ENCODE measurements at places on chromosomes 13 and 19.

- H3K4me3 ChIP-seq: no peak overlapping the region
- H3K27ac ChIP-seq: no peak overlapping the region
- no peaks in the 10 kb centered on the region for H3K36me3 ChIP-seq
- no peaks in the 10 kb centered on the region for H3K4me1 ChIP-seq
- DNase-seq: no peak
Measured at GRCh38 chr13:33978653-33979052, 160.7 kb downstream of the RFC3 start.

DNA sequence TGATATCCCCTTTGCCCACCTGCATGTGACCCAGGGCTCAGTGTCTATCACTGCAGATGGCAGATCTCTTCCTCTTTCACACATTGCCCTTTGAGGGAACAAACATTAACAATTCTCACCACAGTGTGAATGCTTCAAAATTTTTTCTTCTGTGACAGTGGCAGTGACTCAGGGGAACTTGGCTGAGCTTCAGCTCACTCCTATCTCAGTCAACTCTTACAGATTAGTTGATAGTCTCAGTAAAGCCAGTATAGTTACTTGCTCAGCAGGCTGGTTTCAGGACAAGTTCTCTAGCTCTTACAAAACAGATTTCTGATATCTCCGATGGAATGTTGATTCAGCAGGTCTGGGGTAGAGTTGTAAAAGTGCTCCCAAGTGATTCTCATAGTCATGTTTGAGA is 166.9 kb downstream of the DLEU7 start:
- no peak overlapping the region for H3K27ac ChIP-seq
- DNase-seq: no peak
- H3K4me3 ChIP-seq: no peak overlapping the region
- H3K27me3 ChIP-seq: peaks cover 1% of the 10 kb centered on the region
- H3K36me3 ChIP-seq: no peaks in the 10 kb centered on the region

DNA sequence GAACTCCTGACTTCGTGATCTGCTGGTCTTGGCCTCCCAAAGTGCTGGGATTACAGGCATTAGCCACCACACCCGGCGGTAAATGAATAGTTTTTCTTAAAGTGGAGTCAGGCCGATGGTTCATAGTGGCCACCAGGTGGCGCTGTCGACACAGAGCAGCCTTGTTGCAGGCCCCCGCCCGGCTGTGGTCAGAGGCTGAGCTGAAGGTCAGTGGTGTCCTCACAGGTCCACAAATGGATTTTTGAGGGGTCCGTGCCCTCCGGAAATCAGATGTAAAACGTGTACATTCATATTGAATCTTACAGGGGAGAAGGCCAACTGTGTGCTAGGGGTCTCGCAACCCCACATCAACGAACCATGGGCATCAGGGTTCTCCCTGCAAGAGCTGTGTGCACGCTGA is 13.4 kb upstream of the WDR18 start:
- no peak overlapping the region for H3K27ac ChIP-seq
- H3K4me1 ChIP-seq: no peaks in the 10 kb centered on the region
- DNase-seq: no peak
- no peaks in the 10 kb centered on the region for H3K27me3 ChIP-seq
- H3K4me3 ChIP-seq: no peak overlapping the region
- H3K36me3 ChIP-seq: peaks cover 28% of the 10 kb centered on the region

DNA sequence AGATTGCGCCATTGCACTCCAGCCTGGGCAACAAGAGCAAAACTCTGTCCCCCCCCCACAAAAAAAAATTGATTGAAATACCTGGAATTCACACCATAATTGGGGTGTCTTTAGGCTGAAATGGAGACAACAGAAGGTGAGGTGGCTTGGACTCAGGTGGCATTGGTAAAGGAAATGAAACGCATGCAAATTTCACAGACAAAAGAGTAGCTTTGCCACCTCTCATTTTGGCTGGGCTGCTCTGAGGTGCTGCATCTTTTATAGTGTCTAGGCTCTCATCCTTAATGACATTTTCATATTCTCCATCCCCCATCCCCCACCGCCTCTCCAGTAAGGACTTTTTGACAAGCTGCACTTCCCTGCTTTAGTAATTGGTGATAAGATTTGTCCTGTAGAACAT is 6.9 kb downstream of the UBE2L5 start:
- no peak for DNase-seq
- H3K27me3 ChIP-seq: peaks cover 6% of the 10 kb centered on the region
- peaks cover 1% of the 10 kb centered on the region for H3K36me3 ChIP-seq

DNA sequence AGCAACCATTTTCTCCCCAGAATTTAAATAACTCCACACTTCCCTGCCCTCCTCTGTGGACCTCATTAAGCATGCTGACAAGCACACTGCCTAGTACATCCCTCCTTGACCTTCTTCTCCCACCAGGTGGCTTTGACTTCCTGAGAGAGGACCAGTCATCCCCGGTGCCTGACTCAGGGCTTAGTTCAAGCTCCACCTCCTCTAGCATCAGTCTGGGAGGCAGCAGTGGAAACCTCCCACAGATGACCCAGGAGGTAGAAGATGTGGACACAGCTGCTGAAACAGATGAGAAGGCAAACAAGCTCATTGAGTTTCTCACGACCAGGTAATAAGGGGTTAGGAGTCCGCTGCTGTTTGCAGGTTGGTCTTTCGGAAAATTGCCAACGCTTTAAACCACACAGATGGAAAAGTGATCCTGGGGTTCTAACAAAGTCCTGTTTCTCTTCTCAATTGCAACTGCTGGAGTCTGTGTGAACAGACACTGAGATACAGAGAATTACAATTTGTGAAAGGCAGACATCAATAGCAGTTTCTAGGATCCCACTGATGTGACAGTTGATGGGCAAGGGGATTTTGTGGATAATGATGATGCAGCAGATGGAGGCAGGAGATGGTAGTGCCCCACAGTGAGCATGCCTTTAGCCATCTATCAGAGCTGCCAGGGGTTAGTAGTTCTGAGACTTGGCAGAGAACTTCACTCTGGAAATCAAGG is 86.7 kb downstream of the ZAR1L start:
- no peak for DNase-seq
- no peak overlapping the region for H3K4me3 ChIP-seq
- H3K27ac ChIP-seq: no peak overlapping the region
- no peaks in the 10 kb centered on the region for H3K4me1 ChIP-seq
- H3K36me3 ChIP-seq: peaks cover 4% of the 10 kb centered on the region

DNA sequence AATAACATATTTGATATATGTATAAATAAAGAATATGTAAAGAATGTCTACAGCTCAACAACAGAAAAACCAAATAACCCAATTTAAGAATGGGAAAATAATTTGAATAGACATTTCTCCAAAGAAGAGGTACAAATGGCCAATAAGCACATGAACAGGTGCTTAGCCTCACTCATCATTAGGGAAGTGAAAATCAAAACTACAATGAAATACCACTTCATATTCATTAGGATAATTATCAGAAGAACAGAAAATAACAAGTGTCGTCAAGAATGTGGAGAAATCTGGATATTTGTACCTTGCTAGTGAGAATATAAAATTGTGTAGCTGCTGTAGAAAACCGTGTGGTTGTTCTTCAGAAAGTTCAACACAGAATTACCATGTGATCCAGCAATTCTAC is 8.4 kb upstream of the SUPT20H start:
- DNase-seq: no peak
- peaks cover 13% of the 10 kb centered on the region for H3K27me3 ChIP-seq
- H3K27ac ChIP-seq: no peak overlapping the region
- no peaks in the 10 kb centered on the region for H3K36me3 ChIP-seq
- H3K4me1 ChIP-seq: no peaks in the 10 kb centered on the region

DNA sequence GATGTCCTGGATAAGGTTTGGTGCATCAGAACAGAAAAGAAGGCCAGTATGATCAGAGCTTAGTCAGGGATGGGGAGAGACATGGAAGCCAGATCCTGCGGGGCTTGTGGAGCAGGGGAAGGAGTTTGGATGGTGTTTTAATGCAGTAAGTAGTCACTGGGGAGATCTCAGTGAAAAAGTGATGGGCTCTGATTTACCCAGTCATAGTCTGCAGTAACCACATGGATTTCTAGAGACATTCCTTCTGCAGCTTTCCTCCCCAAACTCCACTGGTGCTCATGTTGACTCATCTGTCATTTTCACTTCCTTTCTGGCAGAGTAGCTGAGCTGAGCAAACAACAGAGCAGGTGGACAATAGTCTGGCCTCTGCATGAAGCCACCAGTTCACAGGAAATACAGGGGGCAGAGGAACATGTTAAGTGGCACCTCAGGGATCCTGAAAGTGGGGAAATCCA is 144.1 kb downstream of the DPF1 start:
- peaks cover 2% of the 10 kb centered on the region for H3K36me3 ChIP-seq
- H3K27me3 ChIP-seq: no peaks in the 10 kb centered on the region
- DNase-seq: no peak
- H3K4me3 ChIP-seq: no peak overlapping the region

DNA sequence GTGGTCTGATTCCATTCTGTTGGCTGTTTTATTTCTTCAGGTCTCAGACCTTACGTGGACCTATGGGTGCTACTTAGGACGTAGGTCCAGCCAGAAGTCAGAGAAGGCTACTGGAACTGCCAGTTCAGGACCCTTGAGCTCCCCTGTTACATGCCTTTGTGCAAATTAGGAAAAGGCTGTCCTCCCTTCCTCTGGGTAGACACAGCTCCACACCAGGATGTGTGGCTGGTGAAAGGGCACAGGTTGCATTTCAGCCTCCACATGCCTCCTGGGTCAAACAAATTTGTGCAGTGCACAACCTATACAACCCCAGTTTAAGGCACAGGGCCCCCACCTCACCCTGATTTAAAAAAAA is 43.9 kb upstream of the MAP3K10 start:
- H3K27ac ChIP-seq: no peak overlapping the region
- DNase-seq: no peak
- no peaks in the 10 kb centered on the region for H3K36me3 ChIP-seq
- peaks cover 37% of the 10 kb centered on the region for H3K4me1 ChIP-seq

GRCh38 chr13:40059540-40060232 is 404.2 kb downstream of the COG6 start:
- no peaks in the 10 kb centered on the region for H3K36me3 ChIP-seq
- DNase-seq: no peak
- H3K27me3 ChIP-seq: no peaks in the 10 kb centered on the region
- H3K4me3 ChIP-seq: no peak overlapping the region
- peaks cover 43% of the 10 kb centered on the region for H3K4me1 ChIP-seq

DNA sequence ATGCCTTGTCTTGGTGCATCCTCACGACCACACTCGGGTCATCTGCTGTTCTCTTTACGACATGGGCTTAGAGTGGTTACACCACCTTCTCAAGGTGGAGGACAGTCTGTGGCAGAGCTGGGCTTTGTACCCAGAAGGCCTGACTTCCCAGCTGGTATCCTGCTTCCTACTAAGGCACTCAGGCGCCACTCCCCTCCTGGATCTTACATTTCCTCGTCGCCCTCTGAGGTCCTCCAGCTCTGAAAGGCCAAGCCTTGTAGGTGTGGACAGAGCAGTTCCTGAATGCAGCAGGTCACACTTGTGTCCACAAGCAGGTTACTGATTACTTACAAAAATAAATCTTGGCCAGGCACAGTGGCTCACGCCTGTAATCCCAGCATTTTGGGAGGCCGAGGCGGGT is 11.9 kb downstream of the SYCE2 start:
- H3K4me3 ChIP-seq: no peak overlapping the region
- no peaks in the 10 kb centered on the region for H3K4me1 ChIP-seq
- H3K27ac ChIP-seq: no peak overlapping the region
- H3K36me3 ChIP-seq: peaks cover under 1% of the 10 kb centered on the region

- peaks cover 27% of the 10 kb centered on the region for H3K4me1 ChIP-seq
- peaks cover 9% of the 10 kb centered on the region for H3K27me3 ChIP-seq
- H3K36me3 ChIP-seq: no peaks in the 10 kb centered on the region
- no peak overlapping the region for H3K27ac ChIP-seq
- H3K4me3 ChIP-seq: peak overlapping the region; percentile 12
- no peak for DNase-seq
Measured at GRCh38 chr19:7337380-7338194, 11.2 kb upstream of the ARHGEF18 start.

DNA sequence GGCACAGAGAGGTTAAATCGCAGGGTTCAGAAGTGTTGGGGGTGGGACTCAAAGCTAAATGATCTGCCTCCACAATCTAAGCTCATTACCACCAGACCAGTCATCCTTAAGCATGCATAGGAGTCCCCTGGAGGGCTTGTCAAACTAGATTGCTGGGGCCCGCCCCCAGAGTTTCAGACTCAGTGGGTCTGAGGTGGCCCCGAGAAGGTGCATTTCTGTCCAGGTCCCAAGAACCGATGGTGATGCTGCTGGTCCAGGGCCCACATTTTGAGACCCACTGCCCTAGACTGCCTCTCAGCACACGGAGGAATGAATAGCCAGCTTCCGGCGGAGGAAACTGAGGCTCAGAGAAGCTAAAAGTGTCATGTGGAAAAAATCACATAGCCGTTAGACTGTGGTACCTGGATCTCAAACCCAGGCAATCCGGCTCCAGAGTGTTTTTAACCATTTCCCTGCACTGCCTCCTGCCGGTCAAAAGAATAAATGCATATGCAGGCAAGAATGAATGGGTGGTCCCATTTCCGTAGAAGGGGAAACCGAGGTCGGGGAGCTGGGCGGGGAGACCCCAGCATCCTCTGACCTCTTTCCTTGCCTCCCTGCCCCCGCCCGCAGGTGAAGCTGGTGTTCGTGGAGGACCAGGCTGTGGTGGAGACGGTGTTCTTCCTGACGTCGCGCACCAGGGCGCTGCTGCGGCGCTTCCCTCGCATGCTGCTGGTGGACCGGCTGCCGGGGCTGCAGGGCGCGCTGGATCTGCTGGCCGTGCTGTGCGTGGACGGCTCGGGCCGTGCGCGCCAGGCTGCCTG is 23.8 kb downstream of the ZSWIM9 start:
- peaks cover 1% of the 10 kb centered on the region for H3K27me3 ChIP-seq
- no peak for DNase-seq
- peaks cover 5% of the 10 kb centered on the region for H3K36me3 ChIP-seq
- H3K4me3 ChIP-seq: no peak overlapping the region
- H3K4me1 ChIP-seq: no peaks in the 10 kb centered on the region
- no peak overlapping the region for H3K27ac ChIP-seq

DNA sequence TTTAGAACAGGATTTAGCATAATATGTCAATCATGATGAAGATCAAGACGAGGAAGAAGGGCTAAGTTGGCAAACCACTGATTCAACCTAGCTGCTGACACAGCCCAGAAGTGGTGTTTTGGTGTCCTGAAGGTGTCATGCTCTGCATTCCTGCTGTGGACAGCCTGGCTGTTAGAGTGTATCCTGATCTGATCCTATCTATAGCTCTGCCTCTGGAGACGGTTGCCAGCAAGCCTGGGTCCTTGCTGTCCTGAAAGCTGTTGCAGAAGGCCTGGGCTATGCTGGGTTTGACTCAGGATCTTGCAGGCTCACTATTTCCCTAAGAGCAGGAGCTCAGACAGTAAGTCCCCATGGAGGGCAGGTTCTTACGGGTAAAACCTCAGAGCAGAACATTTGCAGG is 416.4 kb downstream of the TSHZ3 start:
- H3K4me1 ChIP-seq: no peaks in the 10 kb centered on the region
- no peak overlapping the region for H3K27ac ChIP-seq
- no peaks in the 10 kb centered on the region for H3K36me3 ChIP-seq

DNA sequence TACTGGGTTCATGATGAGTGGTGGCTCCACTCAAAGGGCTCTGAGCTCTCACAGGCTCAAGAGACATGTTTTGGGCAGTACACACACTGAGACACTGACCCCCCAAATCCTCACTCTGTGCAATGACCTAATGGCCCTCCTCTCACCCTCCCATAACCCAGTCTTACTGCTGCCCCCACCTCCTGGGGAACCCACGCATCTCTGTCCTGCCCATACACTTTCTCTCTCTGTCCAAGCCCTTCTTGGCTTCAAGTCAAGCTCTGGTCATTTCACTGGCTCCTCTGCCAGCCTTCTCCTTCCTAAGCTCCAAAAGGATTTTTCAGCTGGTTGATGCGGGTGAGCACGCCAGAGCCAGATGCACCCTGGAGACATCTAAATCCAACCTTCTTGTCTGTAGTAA is 187.9 kb upstream of the TSHZ3 start:
- no peak overlapping the region for H3K4me3 ChIP-seq
- H3K27me3 ChIP-seq: no peaks in the 10 kb centered on the region
- no peak for DNase-seq
- H3K36me3 ChIP-seq: no peaks in the 10 kb centered on the region
- H3K4me1 ChIP-seq: no peaks in the 10 kb centered on the region

All from activated T-helper 1 cell treated with anti-CD3 and anti-CD28 coated beads, Interleukin-12 subunit alpha, Interleukin-12 subunit beta, Interleukin-2, Interleukin-4 antibody, amounts not matched to agents 30 ng/mL and 10 ng/mL and 1 ng/mL, durations not matched to agents 14 hours and 24 hours and 36 hours (primary cell).